ENCODE measurements at places on chromosomes 6 and 20. TPM values are rescaled to one million over a fixed set of nuclear protein-coding genes. Genes with fewer than 3 reads are reported as not detected.

GRCh38 chr6:111087871-111088667 lies 766 bp downstream of the SLC16A10 start:
- peak; percentile 9 for DNase-seq

- DNase-seq, result peak; percentile 85
These were observed 744 bp upstream of the FOXO3 start for GRCh38 chr6:108559884-108560462.

- DNase-seq, result no peak
These were observed 5.1 kb downstream of the IGF2R start for GRCh38 chr6:159973951-159974350.

Gene SPEF1
- 0.44 TPM for total RNA-seq

Gene RNF144B
- total RNA-seq, result 97.3 TPM

Measured in endothelial cell of umbilical vein (primary cell).